ENCODE measurements at places on chromosomes 4 and X.

DNA sequence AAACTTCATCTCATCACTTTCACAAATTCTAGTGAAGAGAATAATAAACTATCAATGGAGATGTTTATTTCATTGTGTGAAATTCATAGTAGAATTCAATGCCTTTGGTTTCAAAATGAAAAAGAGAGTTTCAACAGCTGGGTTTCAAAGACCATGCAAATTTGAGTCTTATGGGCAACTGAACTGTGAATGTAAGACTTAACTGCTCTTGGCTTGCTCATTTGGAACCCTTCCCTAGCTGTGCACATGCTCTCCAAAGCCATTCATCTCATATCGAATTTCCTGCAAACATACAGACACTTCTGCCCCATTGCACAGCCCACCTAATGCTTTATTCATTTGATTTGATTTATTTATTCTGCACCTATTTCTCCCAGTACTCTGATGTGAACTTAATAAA is 154.5 kb downstream of the GRXCR1 start:
- DNase-seq, result no peak

DNA sequence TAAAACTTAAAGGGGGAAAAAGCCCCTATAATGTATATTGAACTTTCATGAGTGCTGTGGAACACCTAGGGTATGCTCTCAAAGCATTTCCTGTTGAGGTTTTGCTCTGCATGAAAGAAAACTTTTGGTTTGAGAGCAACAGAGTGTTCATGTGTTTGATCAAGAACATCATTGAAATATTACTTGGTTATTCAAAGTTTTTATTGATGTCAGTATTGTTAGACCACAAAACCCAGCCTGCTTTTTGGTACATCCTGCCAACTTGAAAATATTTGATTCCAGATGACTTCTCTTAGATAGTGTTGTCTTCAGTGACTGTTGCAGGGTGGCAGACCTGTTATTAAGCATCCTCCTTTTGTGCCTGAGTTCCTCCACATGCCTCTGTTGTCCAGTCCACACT is 68.0 kb downstream of the N4BP2 start:
- DNase-seq, result no peak

DNA sequence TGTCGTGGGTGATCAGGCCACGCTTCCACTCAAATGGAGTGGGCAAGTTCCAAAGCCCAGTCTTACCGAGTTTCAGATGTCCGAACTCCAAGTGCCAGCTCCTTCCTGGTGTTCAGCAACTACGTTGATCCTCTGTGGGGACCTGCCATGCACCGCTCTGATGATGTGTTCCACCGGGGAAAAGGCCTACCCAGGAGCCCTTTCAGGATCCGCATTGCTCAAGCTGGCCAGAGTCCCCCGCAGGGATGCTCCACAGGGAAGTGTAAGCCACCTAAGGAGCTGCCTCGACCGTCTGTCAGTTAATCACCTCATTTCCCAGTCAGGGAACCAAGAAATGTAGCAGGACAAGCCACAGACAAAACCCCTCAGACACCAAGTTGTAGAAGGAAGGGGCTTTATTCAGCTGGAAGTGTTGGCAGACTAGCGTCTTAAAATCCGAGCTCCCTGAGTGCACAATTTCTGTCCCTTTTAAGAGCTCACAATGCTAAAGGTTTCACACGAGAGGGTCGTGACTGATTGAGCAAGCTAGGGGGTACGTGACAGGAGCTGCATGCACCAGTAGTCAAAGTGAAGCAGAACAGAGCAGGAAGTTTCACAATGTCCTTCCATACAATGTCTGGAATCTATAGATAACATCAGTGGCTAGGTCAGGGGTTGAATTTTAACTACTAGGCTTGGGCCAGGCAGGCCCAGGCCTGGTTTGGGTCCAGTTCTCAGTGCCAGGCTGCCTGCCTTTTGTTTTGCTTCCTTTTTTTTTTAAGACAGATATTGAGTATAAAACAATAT is 126.2 kb upstream of the ZDHHC15 start:
- DNase-seq, result no peak

GRCh38 chr4:71446479-71447081 is 107.8 kb downstream of the SLC4A4 start:
- peak; percentile 56 for DNase-seq

- no peak for DNase-seq
Observed at GRCh38 chr4:55087913-55088260, 37.5 kb downstream of the KDR start.

- DNase-seq, result no peak
Observed at GRCh38 chrX:8126092-8126491, 45.0 kb downstream of the VCX2 start.

GRCh38 chr4:46392421-46392820 is 2.5 kb upstream of the GABRA2 start:
- DNase-seq, result no peak

- no peak for DNase-seq
Observed at GRCh38 chrX:15017491-15017890, 144.3 kb downstream of the MOSPD2 start.

DNA sequence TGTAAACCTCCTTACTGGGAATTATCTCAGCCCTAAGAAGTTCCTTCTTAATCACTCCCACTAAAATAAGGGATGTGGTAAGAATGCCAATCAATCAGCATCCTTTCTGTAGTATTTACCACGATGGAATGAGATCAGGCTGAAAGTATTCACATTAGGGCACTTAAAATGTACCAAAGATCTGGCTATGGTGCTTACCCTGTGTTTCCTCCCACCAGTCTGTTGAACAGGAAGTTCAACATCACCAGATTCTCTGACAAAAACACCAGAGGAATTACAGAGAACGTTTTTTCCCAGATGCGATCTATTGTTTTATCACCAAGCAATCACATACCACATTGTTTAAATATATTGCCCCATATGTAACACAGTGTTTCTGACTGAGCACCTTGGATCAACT is 2.1 kb upstream of the CLCN3 start:
- DNase-seq, result no peak

- no peak for DNase-seq
Observed at GRCh38 chr4:128582427-128582870, 227.1 kb upstream of the JADE1 start.

DNA sequence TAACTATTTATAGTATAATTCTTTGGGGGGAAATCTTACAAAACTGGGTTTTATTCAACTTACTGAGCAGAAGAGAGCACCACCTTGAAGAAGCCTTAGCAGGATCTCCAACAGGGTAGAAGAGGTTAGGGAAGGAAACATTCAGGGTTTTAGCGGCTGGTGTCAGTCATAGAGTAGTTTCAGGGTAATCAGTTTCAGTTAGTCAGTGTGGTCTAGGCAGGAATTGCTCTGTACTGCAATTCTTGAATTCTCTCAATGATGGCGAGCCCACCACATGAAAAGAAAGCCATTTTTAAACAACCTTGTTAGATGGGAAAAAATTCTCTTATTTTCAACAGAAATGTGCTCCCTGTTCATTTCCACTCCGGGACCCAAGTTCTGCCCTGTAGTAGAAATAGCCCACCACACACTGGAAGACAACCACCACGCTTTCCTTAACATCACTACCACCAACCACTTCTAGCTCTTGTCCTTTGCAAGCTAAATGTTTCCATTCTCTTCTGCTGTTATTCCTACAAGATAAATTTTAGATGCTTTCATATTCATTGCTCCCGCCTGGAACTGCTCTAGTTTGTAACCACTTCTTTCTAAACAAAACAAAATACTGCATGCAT is 25.9 kb downstream of the COL25A1 start:
- no peak for DNase-seq

DNA sequence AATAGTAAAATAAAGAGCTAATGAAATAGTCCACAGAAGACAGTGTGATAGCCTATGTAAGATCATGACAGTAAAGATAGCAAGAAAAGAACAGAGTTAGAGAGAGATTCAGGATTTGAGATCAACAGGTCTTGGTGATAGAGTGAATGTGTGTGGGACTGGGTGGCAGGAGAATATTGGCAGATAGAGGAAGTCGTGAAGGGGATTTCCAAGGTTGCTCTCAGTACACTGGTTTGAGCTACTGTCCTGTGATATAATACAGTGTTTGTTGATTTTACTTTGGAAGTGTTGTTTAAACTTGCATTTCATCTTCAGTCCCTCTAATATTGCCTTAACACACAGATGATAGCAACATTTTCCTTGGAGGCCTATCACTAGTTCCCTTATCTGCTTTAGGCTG is 44.1 kb downstream of the DTHD1 start:
- DNase-seq, result no peak

DNA sequence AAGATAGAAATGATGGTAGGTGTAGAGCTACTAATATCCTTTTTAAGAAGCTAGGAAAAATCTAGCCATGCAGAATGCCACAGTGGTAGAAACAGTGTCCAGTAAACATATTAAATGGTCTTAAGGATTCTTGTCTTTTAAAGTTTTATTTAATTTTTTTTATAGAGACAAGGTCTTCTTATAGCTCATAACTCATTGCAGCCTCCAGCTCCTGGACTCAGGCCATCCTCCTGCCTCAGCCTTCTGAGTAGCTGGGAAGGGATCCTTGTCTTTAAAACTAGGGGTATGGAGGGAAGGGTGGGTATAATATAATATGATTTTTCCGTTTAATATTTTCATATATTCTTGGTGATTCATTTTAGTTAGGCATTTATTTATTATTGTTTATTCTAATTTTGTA is 3.8 kb downstream of the TMEM165 start:
- DNase-seq, result no peak

DNA sequence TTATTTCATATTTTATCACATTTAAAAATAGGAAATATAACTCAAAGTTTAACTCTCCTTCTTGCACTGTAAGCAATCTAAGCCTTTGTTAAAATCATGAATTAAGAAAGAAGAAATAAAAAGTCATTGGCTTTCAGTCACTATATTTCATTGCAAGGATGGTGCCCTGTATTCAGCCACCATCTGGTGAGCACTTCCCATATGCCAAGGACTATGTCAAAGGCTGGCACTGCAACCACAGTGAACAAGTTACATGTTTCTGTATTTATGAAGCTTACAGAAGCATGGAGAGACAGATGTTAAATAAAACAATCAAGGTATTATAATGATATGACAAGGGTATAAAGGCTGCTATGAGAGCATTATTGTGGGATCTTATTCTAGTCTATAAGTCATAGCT is 68.6 kb downstream of the PRKG2 start:
- DNase-seq, result no peak

DNA sequence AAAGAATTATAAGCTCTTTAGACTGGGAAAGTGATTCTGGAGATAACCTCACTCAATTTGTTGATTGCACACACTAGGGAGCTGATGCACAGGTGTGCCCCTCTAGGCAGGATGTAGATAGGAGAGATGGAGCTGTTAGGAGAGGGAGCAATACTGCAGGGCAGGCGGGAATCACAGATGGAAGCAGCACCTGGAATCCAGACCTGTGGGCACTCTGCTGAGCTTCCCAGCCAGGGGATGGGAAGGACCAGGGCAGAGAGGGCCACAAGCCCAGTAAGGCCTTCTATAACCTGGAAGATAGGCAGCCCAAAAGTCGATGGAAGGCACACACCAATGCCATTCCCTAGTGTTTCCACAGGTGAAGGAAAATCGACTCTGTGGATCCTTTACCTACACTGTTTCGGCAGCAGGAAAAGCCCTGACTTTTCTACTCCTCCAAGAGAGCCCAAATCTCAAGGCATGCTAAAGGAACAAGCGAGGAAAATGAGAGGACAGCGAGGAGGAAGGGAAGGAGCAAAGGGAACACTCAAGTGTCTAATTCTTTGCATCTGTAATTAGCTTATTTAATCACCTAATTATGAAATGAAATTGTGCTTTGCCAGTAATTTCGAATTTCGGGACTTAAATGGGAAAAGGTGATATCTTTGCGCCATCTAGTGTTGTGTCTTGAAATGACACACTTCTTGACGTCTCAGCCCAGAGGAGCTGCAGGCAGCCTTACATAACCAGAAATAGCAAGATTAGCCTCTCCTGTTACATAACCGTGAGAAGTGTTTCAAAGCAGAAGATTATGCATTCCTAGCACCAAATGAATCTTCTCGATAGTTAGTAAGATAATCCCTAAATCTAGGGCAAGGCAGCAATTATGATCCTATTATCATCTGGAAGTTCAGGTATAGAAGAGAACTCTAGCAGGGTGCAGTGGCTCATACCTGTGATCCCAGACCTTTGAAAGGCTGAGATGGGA is 31.0 kb upstream of the TLR3 start:
- peak; percentile 57 for DNase-seq

DNA sequence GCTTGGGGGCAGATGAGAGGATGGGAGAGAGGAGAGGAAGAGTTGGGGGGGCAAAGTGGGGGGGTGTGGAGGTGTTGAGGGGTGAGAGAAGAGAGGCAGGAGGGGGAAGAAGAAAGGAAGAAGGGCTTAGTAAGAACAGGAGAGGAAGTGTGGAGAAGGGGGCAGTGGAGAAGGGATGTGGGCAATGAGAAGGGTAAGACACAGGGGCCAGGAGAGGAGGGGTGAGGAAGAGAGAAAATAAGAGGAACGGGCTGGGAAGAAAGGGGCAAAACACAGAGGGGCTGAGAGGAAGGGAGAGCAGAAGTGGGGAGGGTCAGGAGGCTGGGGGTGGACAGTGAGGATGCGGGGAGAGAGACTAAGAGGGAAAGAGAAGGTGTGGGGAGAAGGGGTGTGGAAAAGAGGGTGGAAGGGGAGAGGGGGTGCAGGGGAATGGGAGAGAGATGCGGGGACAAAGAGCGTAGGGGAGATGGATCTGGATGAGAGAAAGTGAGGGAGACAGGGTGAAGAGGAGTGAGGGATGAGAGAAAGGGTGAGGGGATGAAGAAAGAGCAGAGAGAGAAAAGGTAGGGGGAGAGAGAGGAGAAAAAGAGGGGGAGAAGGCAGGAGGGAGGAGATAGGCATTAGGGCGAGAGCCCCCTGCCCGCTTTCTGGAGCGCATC is 12.9 kb downstream of the SH3KBP1 start:
- DNase-seq, result no peak

DNA sequence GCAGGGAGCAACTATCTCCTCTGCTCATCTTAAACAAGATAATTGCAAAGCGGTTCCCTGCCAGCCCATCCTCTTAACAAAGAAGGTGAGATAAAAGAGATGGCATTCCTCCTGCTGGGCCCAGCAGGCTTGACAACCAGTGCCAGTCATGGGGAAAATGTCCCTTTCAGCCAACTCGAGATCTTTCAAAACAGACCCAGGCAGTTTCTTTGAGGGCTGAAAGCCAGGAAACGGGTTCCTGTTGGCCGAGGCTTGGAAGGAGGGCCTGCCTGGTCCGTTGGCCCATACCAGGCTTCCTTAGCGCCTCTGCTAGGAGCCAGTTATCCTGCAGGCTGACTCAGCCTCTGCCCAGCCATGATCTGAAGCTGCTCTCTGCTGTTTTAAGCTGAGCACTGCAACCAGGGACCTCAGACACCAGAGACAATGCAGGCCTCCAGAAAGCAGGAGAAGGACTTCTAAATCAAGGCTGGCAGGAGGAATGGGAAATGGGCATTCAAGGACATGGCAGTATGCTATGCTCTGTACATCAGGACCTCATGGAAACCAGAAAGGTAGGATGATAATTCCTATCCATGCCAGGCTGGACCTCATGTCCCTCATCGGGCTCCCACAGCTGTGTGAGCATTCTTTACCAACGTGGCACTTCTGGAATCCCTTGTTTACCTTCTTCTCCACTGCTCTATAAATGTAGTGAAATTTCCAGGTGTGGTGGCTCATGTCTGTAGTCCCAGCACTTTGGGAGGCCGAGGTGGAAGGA is 42.4 kb upstream of the SLC2A9 start:
- no peak for DNase-seq
